ENCODE measurements at places on chromosomes 5 and 9. TPM values are rescaled to one million over a fixed set of nuclear protein-coding genes. Genes with fewer than 3 reads are reported as not detected.
A peak's percentile ranks its signal among the peaks of the same experiment; 100 is the strongest.

DNA sequence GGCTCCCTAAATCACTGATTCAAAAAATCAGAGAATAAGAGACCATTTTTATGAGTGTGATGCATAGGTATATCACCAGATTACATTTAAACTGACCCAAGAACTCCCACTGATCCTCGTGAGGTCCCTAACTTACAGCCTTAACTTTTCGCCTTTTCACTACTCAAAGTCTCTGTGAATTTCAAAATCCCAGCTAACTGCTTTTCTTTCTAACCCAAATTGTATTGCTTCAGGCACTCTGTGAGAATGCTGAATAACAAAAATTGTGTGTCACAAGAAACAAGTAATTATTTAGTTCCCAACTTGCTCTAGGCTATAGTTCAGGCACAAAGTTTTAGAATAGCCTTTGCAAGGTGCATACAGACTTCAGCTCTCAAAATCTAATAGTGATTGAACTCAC lies 368.6 kb downstream of the CHSY3 start:
- no peaks in the 10 kb centered on the region for H3K36me3 ChIP-seq
- H3K27me3 ChIP-seq = no peaks in the 10 kb centered on the region
- DNase-seq = no peak
- H3K4me3 ChIP-seq = no peak overlapping the region
- H3K4me1 ChIP-seq = no peaks in the 10 kb centered on the region

KIF12 gene
- 136 TPM for polyA plus RNA-seq

OLFML2A gene
- 11.7 TPM for polyA plus RNA-seq

CLIC3 gene
- polyA plus RNA-seq = 3.6 TPM

DNA sequence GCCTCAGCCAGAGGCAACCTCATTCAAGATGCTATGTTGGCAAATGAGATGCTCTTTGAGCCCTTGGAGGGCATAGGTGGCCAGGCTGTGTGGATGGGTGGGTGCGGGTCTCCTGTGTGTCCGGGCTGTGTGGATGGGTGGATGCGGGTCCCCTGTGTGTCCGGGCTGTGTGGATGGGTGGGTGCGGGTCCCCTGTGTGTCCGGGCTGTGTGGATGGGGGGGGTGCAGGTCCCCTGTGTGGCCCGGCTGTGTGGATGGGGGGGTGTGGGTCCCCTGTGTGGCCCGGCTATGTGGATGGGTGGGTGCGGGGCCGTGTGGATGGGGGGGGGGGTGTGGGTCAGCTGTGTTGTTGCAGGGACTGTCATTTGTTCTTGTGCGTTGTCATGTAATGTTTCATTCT lies 136.6 kb upstream of the COL5A1 start:
- peaks cover 4% of the 10 kb centered on the region for H3K4me1 ChIP-seq
- H3K27me3 ChIP-seq = peaks cover 30% of the 10 kb centered on the region
- DNase-seq = no peak
- H3K27ac ChIP-seq = no peak overlapping the region

GRCh38 chr5:37703841-37704241 lies 136.0 kb downstream of the GDNF start:
- no peaks in the 10 kb centered on the region for H3K4me1 ChIP-seq
- no peak overlapping the region for H3K27ac ChIP-seq
- no peak overlapping the region for H3K4me3 ChIP-seq

DNA sequence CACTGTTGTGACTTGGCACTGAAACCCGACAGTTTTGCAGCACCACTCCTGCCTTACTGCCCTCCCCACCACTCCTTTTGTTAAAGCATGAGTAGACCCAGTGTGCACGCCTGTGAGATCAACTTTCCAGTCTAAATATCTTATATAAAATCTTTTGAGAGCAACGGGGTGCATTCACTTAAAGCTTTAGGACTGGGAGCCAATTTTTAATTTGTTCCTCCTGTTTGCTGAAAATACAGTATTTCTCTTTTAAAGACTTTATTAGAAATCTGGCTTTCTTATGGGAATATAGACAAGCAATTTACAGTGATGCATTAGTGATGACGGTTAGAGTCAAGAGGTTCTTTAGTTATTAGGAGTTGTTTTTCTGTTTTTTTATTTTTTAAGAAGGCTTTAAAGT lies 397.5 kb downstream of the TMEM167A start:
- H3K4me1 ChIP-seq = no peaks in the 10 kb centered on the region
- no peak overlapping the region for H3K27ac ChIP-seq
- DNase-seq = no peak

DNA sequence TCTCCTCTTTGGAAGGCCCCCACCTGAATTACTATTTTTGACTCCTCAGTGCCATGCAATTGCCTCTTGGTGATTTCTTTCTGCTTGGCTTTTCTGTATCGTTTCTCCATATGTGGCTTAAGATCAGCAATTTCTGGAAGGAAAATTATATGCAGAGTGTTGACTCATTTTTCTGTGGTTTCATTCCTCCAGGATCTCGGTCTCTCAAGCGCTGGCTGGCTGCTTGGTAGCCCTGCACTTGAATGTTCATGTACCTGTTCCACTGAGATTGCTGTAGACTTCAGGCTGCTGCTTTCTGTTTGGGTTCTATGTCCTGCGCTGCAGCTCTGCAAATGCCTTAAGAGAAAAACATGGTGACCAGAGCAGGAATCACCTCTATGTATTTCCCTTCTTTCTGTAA lies 77.6 kb downstream of the INIP start:
- H3K4me3 ChIP-seq = no peak overlapping the region
- peaks cover 7% of the 10 kb centered on the region for H3K36me3 ChIP-seq
- DNase-seq = no peak
- no peaks in the 10 kb centered on the region for H3K4me1 ChIP-seq

DNA sequence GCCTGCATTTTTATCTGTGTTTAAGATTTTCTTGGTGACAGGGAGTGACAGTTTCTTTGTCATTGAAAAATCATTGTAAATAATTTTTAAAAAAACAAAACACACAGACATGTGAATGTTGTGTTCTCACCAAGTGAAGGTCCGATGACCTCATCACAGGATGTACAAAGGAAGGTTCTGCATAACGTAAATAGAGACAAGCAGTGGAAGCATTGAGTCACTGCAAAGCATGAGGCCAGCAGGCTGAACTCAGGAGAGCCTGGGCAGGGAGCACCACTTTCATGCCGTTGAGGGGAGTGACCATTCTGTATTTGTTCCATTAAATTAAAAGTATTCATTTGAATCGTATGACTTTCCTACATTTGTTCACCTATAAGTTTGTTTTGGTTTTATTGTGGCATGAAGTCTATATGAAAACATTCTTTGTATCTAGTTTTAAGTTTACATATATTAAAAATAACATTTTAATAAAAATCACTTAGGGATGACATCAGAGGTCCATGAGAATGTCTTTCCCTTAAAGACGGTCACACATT lies 70.4 kb upstream of the TLE1 start:
- H3K4me1 ChIP-seq = no peaks in the 10 kb centered on the region
- H3K27ac ChIP-seq = no peak overlapping the region
- no peak for DNase-seq

GRCh38 chr9:92637326-92637725 lies 32.6 kb downstream of the IPPK start:
- peaks cover 81% of the 10 kb centered on the region for H3K36me3 ChIP-seq
- H3K4me3 ChIP-seq = no peak overlapping the region
- H3K27ac ChIP-seq = no peak overlapping the region
- H3K27me3 ChIP-seq = no peaks in the 10 kb centered on the region
- DNase-seq = no peak
- peaks cover 2% of the 10 kb centered on the region for H3K4me1 ChIP-seq

GRCh38 chr5:55583578-55583977 lies 48.8 kb upstream of the PLPP1 start:
- H3K4me1 ChIP-seq = no peaks in the 10 kb centered on the region
- DNase-seq = no peak
- no peaks in the 10 kb centered on the region for H3K27me3 ChIP-seq

SPOCK1 gene
- polyA plus RNA-seq = 6.3 TPM

PLPP6 gene
- polyA plus RNA-seq = 17.8 TPM

BSPRY gene
- 9.5 TPM for polyA plus RNA-seq

GRCh38 chr9:128637656-128638055 lies 19.0 kb downstream of the DYNC2I2 start:
- no peak overlapping the region for H3K4me3 ChIP-seq
- H3K27me3 ChIP-seq = no peaks in the 10 kb centered on the region
- H3K36me3 ChIP-seq = peaks cover 35% of the 10 kb centered on the region
- no peak for DNase-seq
- H3K4me1 ChIP-seq = peaks cover 18% of the 10 kb centered on the region

- H3K4me1 ChIP-seq = no peaks in the 10 kb centered on the region
- H3K36me3 ChIP-seq = no peaks in the 10 kb centered on the region
- no peak for DNase-seq
- H3K27me3 ChIP-seq = no peaks in the 10 kb centered on the region
- no peak overlapping the region for H3K4me3 ChIP-seq
Observed at GRCh38 chr5:178246624-178247279, 14.2 kb upstream of the PHYKPL start.

DNA sequence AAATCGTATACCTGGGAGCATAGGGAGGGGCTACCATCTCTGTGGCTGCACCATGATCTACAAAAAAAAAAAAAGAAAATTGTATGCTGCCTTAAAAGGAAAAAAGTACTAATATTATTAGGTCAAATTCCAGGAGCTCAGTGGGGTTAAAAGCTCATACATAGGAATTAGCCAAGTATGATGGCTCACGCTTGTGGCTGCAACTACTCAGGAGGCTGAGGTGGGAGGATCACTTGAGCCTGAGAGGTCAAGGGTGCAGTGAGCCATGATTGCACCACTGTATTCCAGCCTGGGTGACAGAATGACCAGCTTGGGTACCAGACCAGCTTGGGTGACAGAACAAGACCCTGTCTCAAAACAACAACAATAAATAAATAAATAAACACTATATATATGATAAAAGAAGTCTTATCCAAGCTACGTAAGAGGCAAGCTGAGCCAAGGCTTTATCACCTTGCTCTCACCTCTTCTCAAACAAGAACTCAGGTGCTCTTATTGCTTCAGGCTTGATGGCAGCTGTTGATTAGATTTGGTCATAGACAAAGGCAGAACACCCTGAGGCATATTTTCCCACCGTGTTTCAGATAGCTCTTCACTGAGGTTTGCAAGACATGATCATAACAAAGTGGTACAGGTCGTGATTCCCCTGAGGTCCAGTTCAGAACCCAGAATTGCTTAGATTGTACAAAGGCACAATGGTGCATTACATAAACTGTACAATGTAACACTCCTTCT lies 3.3 kb upstream of the FBXW11 start:
- no peaks in the 10 kb centered on the region for H3K36me3 ChIP-seq
- no peak overlapping the region for H3K27ac ChIP-seq
- H3K4me3 ChIP-seq = no peak overlapping the region
- DNase-seq = no peak
- H3K27me3 ChIP-seq = no peaks in the 10 kb centered on the region

PCDHB4 gene
- polyA plus RNA-seq = 1.6 TPM

SLCO4C1 gene
- 24.9 TPM for polyA plus RNA-seq

GRCh38 chr9:133453651-133454050 lies 6.1 kb upstream of the CACFD1 start:
- H3K27me3 ChIP-seq = no peaks in the 10 kb centered on the region
- no peaks in the 10 kb centered on the region for H3K4me1 ChIP-seq
- H3K4me3 ChIP-seq = no peak overlapping the region
- no peak overlapping the region for H3K27ac ChIP-seq
- no peak for DNase-seq

PCA3 gene
- polyA plus RNA-seq = 0.97 TPM

DNA sequence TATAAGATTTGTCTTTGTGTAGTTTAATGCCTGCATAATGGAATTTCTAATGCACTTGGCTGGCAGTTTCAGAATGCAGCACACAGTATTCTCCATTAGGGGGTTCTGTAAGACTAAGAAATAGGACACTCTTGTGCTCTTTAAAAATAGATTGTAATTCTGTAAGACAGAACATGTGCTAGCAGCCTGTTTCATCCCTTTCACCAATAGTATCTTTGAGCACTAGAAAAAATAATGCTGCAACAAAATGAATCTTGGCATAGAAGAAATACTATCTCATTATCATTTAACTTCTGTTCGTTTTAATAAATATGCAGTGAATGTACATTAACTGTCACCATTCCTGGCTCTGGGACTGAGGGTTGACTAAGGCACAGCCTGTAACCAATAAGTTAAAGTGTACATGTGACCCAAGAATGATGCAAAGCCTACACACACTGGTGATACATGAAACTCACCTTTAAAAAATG lies 23.8 kb upstream of the ZNF622 start:
- H3K4me3 ChIP-seq = no peak overlapping the region
- no peaks in the 10 kb centered on the region for H3K36me3 ChIP-seq
- DNase-seq = peak; percentile 35

PAEP gene
- 0.09 TPM for polyA plus RNA-seq

- H3K36me3 ChIP-seq = no peaks in the 10 kb centered on the region
- no peak for DNase-seq
- H3K4me3 ChIP-seq = no peak overlapping the region
- no peaks in the 10 kb centered on the region for H3K4me1 ChIP-seq
Observed at GRCh38 chr5:135156715-135157404, 122.8 kb upstream of the PITX1 start.

CARD9 gene
- polyA plus RNA-seq = 2.4 TPM

C5orf58 gene
- 1.0 TPM for polyA plus RNA-seq

MACROH2A1 gene
- polyA plus RNA-seq = 312 TPM

- H3K4me1 ChIP-seq = peaks cover 11% of the 10 kb centered on the region
- DNase-seq = no peak
- H3K27ac ChIP-seq = no peak overlapping the region
- H3K36me3 ChIP-seq = no peaks in the 10 kb centered on the region
Observed at GRCh38 chr5:61055434-61056006, 106.7 kb downstream of the SMIM15 start.

SPATA31C1 gene
- polyA plus RNA-seq = 0.18 TPM

DNA sequence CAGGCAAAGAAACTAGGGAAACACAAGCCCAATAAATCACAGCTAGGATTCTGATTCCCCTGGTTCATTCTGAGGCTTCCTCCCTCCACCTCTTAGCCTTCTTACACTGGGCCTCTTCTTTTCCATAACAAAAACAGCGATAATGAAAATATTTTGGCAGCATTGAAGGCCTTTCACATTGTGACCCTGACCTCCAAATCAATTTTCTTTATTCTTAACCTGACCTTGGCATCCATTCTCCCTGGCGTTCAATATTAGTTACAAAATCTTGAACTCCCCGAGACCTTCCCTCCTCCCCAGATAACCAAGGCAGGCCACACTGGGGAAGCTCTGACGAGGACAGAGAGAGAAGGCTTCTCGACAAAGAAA lies 399.9 kb downstream of the ZSWIM6 start:
- H3K36me3 ChIP-seq = no peaks in the 10 kb centered on the region
- H3K27me3 ChIP-seq = peaks cover 13% of the 10 kb centered on the region
- no peak for DNase-seq

RMND5B gene
- polyA plus RNA-seq = 28.9 TPM

GRCh38 chr5:33711094-33711679 lies 180.6 kb downstream of the ADAMTS12 start:
- no peak overlapping the region for H3K4me3 ChIP-seq
- H3K27ac ChIP-seq = no peak overlapping the region
- no peaks in the 10 kb centered on the region for H3K36me3 ChIP-seq

GRCh38 chr5:9009931-9010651 lies 535.8 kb downstream of the SEMA5A start:
- no peak overlapping the region for H3K4me3 ChIP-seq
- H3K36me3 ChIP-seq = no peaks in the 10 kb centered on the region
- no peaks in the 10 kb centered on the region for H3K4me1 ChIP-seq
- no peak overlapping the region for H3K27ac ChIP-seq
